ENCODE measurements at places on chromosomes 5 and 9.

DNA sequence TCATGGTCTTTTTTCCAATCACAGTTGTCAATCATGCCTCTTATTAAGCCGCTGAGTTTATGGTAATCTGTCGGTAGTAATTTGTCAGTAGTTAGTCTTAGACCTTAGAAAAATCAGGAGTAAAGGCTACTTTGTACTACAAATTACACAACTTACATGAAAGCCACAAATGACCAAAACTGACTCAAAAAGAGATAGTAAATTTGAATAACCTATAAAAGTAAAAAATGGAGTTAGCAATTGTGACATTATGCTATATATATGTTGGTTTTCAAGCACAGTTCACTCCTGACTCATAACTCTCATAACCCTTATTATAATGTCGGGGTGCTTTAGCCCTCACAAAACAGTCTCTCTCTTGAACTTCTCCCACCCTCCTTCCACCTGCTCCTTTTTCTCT, 251.8 kb downstream of the ROR2 start:
- no peak for DNase-seq

- DNase-seq: no peak
These were observed 1.1 kb downstream of the FUT7 start for GRCh38 chr9:137030538-137031527.

GRCh38 chr9:128344931-128345605, 4.7 kb downstream of the SLC27A4 start:
- no peak for DNase-seq

- DNase-seq: no peak
These were observed 67.3 kb downstream of the PARP8 start for GRCh38 chr5:50733741-50734140.

GRCh38 chr9:77673941-77674791, 26.0 kb upstream of the GNA14 start:
- DNase-seq: no peak

GRCh38 chr5:138953387-138954256, 78.5 kb upstream of the LRRTM2 start:
- DNase-seq: peak; percentile 22

Measured in pulmonary artery endothelial cell (primary cell).